ENCODE measurements at places on chromosomes 3 and 15.

- H3K4me3 ChIP-seq: no peak overlapping the region
- no peak for DNase-seq
- H3K27ac ChIP-seq: no peak overlapping the region
- no peaks in the 10 kb centered on the region for H3K36me3 ChIP-seq
Observed at GRCh38 chr3:14312375-14312774, 90.0 kb upstream of the SLC6A6 start.

DNA sequence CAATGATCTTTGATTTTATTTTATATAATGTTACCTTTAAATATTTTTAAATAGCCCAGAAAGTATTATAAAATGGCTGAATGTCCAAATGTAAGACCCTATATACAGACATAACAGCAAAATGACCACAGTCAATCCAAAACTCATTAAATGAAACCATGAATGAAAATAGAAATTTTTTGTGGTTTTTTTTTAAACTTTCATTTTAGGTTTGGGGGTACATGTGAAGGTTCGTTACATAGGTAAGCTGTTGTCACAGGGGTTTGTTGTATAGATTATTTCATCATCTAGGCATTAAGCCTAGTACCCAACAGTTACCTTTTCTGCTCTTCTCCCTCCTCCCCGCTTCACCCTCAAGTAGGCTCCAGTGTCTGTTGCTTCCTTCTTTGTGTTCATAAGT is 108.8 kb downstream of the FAIM start:
- peaks cover 31% of the 10 kb centered on the region for H3K36me3 ChIP-seq
- no peak overlapping the region for H3K4me3 ChIP-seq
- no peak overlapping the region for H3K27ac ChIP-seq
- no peak for DNase-seq

- DNase-seq: no peak
- H3K4me1 ChIP-seq: no peaks in the 10 kb centered on the region
- no peaks in the 10 kb centered on the region for H3K36me3 ChIP-seq
- peaks cover 5% of the 10 kb centered on the region for H3K27me3 ChIP-seq
- H3K27ac ChIP-seq: no peak overlapping the region
Observed at GRCh38 chr15:70202756-70203155, 105.0 kb upstream of the TLE3 start.

DNA sequence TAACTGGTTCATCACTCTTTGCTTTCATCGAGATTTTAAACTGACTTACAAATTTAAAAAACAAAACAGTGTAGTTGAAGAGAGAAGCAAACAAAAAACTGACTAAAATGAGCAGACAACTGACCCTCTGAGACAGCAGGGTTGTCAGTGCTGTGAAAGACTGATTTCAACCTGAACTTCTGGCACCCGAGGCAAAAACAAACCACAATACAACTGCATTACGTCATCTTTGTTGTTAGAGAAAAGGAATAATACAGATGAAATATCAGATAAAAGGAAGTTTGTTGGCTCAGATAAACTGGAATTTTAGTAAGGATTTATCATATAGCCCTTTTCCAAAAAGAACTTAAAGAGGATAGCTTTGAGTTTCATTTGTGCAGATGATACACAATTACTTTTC is 51.1 kb downstream of the PARP15 start:
- no peaks in the 10 kb centered on the region for H3K4me1 ChIP-seq
- DNase-seq: no peak
- no peaks in the 10 kb centered on the region for H3K36me3 ChIP-seq
- no peaks in the 10 kb centered on the region for H3K27me3 ChIP-seq
- H3K27ac ChIP-seq: no peak overlapping the region
- no peak overlapping the region for H3K4me3 ChIP-seq

- H3K27ac ChIP-seq: no peak overlapping the region
- no peak overlapping the region for H3K4me3 ChIP-seq
- H3K4me1 ChIP-seq: no peaks in the 10 kb centered on the region
- no peaks in the 10 kb centered on the region for H3K36me3 ChIP-seq
- DNase-seq: no peak
Observed at GRCh38 chr3:72594615-72595215, 253.5 kb downstream of the SHQ1 start.
